ENCODE measurements at places on chromosomes 3 and 15.

DNA sequence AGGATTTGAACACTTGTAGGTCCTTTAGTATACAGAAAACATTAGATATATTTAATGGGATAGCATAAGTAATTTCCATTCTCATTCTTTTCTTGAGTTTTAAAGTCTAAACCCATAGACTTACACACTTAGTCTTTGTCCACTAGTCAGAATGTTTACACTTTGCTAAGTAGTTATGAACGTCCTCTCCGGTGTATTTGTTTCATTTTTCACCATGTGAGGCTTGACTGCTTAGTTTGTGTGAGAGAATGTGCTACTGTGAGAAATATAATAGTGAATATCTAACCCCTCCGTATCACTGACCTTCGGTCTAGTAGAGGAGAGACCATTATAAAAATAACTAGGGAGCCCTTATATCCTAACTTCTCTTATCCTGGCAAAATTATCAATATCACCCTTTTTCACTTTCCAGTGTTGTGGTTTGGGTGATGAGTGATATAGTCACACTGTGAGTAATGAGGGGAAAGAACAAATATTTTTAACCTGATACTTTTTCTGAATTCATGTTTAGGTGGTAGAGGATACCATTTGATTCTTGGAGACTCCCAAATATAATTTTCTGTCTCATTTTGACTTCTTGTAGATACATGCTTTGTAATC is 122.4 kb downstream of the UBE2E2 start:
- DNase-seq: no peak

DNA sequence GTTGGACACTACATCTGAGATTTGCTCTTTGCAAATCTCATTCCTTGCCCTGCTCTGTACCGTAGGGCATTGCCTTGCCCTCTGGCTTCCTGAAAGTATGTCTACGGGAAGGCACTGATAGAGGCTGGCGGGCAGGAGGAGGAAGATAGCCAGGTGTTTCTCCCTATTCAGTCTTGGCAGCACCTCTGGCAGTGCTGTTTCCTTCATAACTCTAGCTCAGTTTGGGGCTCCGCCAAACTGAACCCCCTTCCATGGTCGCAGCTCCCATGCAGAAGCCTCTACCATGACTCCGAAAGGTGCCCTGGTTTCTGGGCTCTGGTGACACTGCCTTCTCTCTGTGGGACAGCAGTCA is 122.3 kb upstream of the PRR20G start:
- no peak for DNase-seq

DNA sequence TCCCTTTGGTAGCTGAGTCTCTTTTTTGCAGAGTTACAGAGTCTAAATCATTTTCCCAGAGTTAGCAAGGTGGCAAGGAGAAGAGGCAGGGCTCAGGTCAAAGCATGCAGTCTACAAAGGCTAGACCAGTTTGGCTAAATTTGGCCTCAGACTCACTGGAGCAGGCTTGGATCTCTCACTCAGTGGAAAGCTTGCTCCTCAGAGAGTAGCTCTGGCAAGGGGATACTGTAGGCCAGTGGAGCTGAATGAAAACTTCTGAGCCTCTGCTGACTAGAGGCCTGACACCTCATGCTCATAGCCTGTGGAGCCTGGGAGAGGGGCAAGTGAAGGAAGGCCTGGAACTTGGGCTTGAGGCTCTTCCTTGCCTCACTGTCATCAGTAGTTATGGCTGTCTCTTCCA is 101.0 kb downstream of the MOBP start:
- DNase-seq: no peak

DNA sequence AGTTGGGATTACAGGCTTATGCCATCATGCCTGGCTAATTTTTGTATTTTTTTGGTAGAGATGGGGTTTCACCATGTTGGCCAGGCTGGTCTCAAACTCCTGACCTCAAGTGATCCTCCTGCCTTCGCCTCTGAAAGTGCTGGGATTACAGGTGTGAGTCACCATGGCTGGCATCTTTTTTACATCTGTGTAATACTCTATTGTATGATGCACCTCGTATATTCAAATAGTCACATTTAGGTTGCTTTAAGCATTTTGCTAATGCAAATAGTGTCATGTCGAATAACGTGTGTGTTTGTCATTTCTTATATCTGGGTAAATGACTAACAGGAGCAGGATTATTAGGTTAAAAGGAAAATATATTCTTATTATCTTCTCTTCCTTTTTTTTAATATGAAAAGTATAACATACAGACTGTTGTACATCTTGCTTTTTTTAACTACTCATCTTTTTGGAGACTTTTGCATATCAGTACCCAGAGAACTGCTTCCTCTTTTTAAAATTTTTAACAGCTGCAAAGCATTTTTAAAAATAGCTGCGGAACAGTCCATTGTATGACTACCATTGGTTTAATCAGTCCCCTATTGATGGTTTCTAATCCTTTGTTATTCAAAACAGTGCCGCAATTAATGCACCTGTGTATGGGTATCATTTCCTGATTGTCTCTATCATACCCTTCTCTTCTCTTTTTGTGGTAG is 13.4 kb downstream of the SCAMP5 start:
- DNase-seq: no peak

DNA sequence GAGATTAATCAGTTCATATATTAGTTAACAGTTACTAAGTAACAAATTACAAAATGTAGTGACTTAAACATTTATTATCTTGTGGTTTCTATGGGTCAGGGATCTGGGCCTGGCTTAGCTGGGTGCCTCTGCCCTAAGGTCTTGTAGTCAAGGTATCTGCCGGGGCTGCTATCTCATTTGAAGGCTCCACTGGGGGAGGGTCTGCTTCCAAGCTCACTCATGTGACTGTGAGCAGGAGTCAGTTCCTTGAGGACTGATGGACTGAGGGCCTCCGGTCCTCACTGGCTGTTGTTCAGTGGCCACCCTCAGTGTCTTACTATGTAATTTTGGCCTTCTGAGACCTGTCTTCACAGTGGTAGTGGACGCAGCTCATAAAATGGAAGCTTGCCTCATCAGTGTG is 135.9 kb upstream of the PLXNA1 start:
- DNase-seq: no peak

- DNase-seq: no peak
Observed at GRCh38 chr15:48622237-48622636, 23.3 kb downstream of the FBN1 start.

- no peak for DNase-seq
Observed at GRCh38 chr3:182967218-182968204, 12.8 kb downstream of the DCUN1D1 start.

GRCh38 chr3:22713936-22714335 is 489.2 kb upstream of the UBE2E2 start:
- DNase-seq: no peak

DNA sequence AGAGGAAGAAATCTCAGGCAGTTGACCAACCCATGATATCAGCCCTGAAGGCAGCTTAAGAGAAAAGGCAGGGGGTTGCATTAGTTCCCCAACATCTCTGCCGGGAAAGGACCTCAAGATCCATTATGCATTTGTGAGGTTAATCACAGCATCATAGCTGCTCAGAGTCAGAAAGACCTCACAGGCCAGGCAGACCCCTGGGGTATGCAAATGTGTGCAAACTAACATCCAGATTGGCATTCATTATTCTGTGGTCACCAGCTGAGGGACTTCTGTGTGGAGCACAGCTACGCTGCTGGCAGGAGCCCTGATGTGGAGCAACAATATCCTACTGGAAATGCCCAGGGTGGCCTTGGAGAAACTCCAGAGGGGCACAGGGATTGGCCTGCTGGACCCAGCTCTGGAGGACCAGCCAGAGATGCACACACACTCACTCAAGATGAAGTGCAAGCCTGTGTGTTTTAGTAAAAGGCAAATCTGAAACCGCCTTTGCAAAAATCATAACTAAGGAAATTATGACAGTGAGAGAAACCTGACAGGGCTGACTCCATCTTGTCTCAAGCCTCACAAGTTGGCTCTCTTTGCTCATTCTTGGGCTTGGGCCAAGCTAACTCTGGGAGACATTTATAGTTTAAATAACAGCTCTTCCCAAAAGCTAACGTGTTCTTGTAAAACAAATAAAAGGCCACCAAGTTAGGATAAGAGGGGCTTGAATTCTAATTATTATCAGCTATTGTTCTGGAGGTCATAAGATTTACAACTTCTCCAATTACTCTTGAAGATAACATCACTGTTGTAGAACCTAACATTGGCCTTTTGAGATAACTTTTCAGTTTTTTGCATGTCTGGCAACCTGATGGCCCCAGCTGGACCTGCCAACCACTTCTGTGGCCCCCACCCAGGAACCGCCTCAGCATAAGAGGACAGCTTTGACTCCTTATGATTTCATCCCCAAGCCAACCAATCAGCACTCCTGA is 257.1 kb downstream of the UACA start:
- no peak for DNase-seq

GRCh38 chr3:132783152-132783551 is 60.9 kb upstream of the NPHP3 start:
- no peak for DNase-seq

GRCh38 chr15:81419332-81419943 is 45.4 kb upstream of the TMC3 start:
- no peak for DNase-seq

GRCh38 chr3:100698736-100699135 is 10.6 kb upstream of the TFG start:
- no peak for DNase-seq

GRCh38 chr15:72078887-72079286 is 39.1 kb downstream of the MYO9A start:
- DNase-seq: no peak

DNA sequence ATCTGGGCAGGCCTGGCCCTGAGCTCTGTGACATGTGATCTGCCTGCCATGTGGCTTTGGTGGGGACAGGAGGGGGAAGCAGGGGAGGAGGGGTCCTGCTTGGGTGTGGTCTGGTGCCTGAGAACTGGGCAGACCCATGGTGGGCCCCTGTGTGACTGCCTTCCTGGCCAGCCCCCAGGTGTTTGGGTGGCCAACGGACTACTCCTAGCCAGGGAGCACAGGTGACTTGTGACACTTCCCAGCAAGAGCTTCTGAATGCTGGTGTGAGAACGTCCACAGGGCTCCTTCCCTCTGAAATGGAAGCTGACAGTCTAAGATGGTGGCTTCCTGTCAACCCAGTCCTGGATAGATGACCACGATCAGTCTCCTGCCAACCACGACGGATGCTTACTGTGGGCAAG is 136.1 kb upstream of the MEF2A start:
- DNase-seq: no peak

All from skin of body (tissue), 3 donors.